ENCODE measurements at places on chromosomes 3 and 15. TPM values are rescaled to one million over a fixed set of nuclear protein-coding genes. Genes with fewer than 3 reads are reported as not detected.

DNA sequence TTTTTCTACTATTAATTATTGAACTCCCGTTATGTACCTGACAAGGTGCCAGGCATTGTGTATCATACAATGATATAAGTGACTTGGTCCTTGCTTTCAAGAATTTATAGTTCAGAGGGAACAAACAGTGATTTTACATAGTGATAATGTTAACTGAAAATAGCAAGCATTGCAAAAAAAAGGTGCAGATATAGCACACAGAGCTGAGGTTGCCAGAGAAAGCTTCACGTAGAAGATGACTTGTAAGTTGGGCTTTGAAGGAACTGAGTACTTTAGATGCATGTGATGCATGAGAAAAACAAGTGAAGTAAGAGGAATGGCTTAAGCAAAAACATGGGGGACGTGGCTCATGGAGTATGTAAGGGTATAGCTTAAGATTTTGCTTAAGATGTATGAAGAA is 584.5 kb downstream of the NAALADL2 start:
- DNase-seq, result no peak

- DNase-seq, result no peak
Observed at GRCh38 chr3:172316758-172317157, 131.5 kb downstream of the GHSR start.

DNA sequence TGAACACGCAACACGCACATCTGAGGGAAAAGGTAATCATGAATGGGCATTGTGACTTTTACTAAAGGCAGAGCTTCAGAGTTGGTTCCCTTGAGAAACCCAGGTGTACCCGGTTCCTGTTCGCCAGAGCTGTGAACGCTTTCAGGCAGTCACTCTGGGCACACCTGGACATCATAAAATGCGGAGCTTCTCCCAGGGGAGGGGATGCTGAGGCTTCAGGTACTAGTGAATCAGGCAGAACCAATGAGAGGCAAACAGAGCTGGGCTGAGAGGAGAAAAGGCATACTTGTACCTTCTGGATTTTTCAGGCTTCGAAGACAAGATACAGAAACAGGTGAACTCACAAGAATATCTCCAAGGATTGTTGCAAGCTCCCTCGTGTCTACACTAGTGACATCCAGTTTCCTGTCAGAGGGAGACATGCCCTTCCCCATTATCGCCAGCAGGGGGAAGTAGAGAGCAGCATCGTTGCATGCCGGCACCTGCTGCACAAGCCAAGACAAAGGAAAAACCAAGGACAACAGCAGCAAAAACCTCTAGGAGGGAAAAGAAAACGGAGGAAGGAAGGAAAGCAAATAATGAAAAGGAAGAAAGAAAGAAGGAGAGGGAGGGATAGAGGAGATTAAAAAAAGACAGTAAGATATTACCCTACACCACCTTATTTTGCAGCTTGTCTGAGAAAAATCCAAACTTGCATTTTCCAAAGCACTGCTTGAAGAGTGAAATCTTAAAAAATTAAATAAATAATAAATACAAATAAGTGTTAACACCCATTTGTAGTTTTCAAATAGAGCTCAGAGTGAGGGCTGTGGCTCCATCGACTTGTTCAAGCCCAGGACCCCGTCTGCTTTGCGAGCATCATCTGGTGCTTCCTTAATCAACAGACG is 2.0 kb downstream of the AHSG start:
- DNase-seq, result peak; percentile 74

DNA sequence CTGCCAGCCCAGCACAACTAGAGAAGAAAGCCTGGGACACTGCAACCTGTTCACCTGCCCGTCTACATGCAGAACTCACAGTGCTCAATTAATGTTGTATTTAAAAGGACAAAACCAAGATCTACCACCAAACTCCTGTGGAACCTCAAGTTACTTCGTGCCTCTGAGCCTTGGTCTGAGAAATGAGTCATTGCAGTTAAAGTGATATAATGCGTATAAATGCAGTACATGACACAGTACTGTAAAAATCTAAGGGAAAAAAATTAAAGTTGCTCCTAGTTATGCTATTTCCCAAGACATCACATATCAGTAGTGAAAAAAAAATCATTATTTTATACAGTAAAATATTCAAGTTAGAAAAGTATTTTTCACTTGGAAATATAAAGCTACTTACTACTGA is 138.9 kb downstream of the ZIC4 start:
- DNase-seq, result no peak

DNA sequence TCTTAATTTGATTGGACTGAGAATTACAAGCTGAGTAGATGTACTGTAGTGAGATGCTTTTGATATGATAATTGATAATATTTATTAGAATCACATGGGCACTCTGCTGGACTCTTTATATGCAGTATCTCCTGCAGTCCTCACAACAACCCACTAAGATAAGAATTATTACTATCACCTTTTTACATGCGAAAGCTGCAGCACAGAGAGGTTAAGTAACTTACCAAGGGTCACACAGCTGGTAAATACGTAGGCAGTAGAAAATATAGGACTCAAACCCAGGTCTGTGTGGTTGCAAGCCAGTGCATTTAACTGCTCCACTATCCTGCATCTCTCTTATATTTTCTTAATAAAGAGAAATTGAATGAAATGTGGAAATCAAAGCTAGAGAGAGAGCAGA is 392.8 kb upstream of the RORA start:
- DNase-seq, result no peak

GRCh38 chr3:112685420-112685819 is 44.5 kb upstream of the CCDC80 start:
- peak; percentile 32 for DNase-seq

- no peak for DNase-seq
Observed at GRCh38 chr3:149247008-149247710, 25.5 kb upstream of the CP start.

DNA sequence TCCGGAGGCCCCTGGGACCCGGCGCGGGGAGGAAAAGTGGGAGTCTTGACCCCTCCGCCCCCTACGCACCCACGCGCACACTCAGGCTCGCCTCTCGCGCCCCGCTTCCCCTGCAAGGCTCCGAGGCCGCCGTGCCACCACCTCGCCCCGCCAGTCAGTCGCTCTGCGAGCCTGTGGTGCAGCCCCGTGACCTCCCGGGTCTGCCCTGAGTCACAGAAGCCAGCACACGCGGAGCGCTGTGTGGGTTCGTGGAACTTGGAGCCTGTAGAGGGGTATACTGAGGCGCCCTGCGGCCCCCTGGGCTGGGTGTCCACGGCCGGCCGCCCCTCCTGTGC is 380 bp upstream of the ALS2CL start:
- no peak for DNase-seq

DNA sequence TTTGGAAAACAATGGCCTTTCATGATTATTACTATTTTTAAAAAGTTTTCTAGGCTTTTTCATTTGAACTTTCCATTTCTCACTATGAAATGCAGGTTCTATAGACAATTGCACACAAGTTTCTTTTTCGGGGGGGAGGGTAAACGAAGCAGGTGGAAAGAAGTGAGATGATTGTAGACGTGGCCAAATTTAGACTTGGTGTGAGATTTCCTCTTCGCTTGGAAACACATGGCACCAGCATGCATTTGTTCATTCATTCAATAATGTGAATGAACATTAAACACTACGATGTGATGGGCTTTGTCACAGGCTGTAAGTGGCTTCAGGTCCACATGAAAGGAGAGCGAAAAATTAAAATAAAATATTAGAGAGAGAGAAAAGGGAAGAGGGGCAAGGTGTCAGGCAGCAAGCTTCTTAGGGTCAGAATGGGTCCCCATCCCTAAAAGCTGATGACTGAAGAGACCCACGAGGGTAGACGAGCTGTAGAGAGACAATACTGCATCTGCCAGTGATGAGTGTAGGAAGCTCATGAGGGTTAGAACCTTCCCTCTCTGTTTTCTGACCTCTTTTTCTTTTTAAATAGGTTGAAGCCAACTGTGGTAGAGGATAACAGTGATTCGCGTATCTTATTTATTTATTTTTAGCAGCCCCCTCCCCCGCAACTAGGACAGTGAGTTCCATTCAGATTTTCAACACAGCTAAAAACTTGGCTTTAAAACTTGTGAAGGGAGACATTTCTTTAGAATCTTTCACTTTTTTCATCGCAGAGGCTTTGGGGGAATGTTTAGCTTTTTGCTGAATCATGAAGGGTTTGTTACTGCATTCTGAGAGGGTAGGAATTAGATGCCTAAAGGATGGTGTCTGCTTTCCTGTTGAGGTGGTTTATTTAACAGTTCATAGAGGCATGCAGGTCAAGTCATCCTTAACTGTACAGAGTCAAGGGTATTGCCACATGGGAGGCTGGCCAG is 36.2 kb downstream of the GAP43 start:
- DNase-seq, result no peak

WDR49 gene
- total RNA-seq, result not detected

C3orf85 gene
- total RNA-seq, result not detected

EIF2A gene
- total RNA-seq, result 167 TPM
